Hematopoietic multipotent progenitor cell (in vitro differentiated cells): ENCODE measurements at places on chromosomes 11 and 22.

GRCh38 chr11:27596388-27596787 is 89.8 kb upstream of the LIN7C start:
- DNase-seq, result no peak

DNA sequence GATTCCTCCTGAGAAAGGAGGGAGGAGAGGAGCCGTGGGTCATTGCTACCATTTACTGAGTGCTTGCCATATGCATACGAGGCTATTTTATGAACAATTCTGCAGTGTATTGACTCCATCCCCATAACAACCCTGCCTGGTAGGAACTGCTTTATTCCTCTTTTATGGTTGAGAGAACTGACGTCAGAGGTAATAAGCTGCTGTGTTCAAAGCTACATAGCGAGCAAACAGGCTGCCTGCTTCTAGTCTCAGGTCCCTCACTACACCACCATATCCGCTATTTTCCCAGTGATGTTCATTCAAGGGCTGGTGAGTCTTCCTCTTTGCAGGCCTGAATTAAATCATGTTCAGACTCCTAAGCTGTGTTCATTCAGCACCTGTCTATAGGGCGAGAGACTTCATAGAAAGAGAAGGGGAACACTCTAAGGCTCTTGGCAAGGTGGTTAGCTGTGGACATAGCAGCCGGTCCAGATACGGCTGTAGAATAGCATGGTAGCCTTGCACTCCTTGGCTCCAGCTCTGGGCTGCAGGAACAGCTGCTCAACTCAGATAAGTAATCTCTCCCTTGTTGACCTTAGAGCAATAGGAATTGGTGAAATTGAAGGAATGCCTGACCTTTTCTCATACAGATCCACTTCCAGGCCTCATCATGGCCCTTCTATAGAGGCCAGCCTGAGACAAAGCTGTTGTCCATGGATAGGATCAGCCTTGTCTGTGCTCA is 82.6 kb downstream of the MICAL2 start:
- no peak for DNase-seq

DNA sequence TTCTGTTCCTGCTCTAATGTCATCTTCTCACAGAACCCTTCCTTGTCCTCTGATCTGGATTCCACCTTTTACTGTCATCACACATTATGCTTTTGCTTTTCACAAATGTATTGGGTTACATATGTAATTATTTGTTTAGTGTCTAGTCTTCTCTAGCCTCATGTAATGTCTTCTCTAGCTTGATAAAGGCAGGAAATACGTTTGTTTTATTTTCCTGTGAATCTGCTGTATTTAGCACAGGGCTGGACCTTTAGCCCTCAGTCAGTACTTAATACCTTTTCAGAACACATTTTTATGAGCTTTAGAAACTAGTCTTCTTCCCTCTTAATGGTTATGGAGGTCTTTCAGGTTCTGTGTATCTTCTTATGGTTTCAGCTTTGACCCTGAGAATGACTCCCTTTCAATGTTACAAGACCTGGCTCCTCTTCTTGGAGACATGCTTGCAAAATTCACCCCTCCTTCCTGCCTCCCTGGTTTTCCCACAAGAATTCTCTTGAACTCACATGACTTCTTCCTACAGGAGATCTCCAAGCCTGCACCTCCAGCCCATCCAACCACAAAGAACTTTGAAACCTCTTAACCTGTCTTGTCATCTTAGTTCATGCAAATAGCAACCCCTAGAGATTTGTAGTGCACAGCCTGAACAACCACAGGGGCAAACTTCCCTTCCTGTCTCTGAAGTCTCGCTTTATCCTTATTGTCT is 132.7 kb upstream of the DDI1 start:
- DNase-seq, result no peak

DNA sequence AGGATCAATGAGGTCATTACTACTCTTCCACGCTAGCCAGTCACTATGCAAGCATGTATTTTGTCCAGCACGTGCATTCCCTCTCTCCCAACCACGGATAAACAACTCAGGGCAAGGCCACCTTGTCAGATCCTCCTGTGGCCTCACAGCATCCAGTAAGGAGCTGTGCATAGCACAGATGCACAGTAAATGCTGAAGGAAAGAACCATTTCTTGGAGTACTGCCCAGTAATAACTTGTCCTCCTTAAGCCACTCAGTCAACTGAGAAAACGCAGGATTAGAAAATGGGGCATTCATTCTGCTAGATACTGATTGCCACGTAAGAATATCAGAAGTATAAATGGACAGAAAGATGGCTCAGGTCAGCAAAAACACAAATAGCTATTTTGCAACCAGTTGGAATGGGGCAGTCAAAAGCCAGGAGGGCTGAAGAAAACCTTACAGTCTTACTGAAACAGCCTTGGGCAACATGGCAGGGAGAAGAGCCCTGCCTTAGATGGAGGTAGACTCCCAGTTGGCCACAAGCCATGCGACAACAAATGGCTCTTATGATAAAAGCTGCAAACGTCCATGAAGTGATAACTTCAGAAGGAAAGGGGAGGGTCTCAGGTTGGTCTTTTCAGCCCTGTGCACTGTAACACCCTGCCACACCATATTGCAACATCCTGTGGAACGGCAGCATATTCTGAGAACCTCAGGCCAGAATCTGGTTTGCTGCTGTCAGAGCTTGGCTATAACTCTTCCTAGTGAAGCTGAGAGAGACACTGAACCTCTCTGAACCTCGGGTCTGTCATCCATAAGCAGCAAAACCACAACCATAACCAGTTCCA is 23.0 kb downstream of the PC start:
- no peak for DNase-seq

- peak; percentile 51 for DNase-seq
Observed at GRCh38 chr22:24937114-24937513, 9.4 kb downstream of the LHFPL7 start.

DNA sequence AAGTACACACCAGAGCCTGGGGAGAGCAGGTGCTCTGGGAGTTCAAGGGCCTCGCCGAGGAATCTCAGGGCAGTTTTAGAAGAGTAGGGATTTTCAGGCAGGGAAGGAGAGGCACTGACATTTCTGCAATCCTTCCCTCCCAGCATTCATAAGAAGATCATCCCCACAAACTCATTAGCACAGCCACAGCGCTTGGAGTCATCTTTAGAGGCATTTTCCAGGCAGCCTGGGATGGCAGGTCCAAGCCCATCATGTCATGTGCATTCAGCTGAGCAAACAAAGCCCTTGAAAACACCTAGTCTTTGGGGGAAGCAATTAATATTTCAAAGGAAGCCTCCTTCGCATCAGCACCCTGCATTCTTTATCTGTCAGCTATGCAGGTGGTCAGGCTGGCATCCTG is 43.8 kb downstream of the MAP6 start:
- DNase-seq, result no peak
